Renal pelvis (tissue), 12 donors: ENCODE measurements at places on chromosomes 2 and 18.

DNA sequence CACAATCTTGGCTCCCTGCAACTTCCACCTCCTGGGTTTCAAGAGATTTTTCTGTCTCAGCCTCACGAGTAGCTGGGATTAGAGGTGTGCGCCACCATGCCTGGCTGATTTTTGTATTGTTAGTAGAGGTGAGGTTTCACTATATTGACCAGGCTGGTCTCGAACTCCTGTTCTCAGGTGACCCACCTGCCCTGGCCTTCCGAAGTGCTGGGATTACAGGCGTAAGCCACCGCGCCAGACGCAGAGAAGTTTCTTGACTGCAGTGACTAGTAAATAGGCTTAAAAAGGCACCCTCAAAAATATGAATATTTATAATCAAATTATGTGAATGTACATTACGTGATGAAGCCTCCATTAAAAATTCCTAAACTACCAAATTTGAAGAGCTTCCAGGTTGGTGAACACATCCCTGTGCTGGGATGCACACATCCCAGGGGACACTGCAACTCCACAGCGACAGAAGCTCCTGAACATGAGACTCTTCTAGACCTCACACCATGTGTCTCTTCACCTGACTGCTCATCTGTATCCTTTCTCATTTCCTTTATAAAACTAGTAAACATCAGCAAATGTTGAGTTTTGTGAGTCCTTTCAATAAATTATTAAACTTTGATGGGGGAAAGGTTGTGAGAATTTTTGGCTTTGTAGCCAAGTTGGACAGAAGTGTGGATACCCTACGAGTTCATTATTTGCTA, 203.3 kb upstream of the SPOPL start:
- DNase-seq: no peak

GRCh38 chr2:38178556-38179419, 102.8 kb upstream of the CYP1B1 start:
- no peak for DNase-seq

DNA sequence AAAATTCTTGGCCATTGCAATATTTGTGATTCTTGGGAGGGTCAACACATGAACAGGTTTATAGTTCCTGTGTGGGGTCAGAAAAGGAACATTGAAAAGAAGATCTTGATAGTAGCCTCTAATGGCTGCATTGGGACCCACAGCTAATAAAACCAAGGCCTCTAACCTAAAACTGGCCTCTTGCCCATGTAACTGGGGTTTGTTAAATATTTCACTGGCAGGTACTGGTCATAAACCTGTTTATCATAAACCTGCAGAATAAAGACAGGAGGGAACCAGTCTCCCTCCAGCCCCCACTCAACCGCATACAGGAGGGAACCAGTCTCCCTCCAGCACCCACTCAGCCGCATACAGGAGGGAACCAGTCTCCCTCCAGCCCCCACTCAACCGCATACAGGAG, 125.3 kb downstream of the PXDN start:
- DNase-seq: no peak

DNA sequence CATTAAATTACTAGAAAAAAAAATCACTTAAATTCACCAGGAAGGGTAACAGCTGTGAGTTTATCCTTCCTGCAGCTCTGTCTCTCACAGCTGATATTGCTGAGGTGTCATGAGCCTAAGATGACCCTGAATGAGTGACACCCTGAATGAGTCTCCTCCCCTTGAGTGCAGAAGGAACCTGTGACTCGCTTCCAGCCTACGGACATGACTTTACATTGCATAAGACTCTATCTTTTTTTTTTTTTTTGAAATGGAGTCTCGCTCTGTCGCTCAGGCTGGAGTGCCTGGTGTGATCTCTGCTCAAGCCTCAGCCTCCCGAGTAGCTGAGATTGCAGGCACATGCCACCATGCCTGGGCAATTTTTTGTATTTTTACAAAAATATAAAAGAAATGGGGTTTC, 14.1 kb downstream of the MRO start:
- DNase-seq: no peak

DNA sequence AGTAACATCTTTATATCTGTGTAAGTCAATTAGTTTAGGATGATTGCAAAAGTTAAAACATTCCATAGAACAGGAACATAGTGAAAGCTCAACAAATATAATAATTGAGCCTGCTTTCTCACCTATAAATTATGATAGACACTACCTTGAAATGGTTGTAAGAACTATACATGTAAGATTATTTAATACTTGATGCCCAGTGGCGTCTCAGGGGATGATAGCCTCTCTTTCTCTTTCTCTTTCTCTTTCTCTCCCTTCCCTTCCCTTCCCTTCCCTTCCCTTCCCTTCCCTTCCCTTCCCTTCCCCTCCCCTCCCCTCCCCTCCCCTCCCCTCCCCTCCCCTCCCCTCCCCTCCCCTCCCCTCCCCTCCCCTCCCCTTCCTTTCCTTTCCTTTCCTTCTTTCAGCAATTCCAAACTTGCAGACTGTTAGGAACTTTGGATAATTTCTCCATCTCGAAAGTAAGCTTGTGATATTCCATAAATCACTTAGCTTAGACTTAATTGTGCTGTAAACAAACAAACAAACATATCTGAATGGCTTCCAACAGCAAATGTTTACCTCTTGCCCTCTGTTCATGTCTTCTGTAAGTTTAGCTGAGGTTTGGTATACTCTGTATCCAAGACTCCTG, 1102.7 kb downstream of the TSN start:
- no peak for DNase-seq

DNA sequence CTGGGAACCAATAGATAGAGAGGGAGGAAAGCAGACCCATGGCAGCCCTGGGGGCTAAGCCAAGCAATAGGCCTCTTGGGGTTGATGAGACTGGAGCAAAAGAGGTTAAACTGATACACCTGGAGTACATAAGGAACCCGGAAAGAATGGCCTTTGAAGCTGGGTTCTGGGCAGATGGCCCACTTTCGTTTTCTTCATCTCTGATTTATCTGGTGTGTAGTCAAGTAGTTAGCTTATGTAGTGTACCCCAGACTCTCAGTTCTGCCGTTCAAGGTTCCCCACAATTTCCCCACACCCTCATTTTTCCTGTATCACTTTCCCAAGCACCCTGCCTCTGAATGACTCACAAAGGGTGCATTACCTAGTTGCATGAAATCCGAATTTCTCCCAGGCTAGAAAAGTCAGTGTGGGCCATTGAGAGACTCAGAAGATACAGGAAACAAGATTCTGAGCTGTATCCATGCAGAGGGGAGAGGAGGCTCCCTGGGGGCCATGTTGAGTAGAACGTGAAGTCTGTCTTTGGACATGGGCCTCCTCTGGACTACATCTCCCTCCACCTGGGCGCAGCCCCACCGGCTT, 235.0 kb downstream of the LOXHD1 start:
- no peak for DNase-seq

GRCh38 chr2:223725986-223726970, 111.1 kb downstream of the AP1S3 start:
- DNase-seq: no peak

DNA sequence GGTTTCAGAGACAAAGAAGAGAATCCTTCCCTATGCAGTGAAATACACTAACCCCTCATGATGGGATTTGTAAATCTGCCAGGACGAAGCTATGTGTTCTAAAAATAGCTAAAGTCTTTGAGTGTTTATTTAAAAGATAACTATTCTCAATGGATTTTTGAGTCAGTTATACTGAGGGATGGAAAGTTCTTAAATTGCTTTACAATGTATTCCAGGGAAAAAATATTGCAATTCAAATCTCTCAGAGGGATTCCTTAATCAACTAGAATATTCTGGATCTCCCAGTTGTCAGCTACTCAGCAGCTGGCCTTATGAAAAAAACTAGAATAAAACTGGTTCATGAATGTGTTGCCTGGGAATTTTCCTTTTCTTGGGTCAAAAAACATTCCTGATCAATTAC, 312.4 kb downstream of the PLCL1 start:
- peak; percentile 17 for DNase-seq

- DNase-seq: no peak
These were observed 134.3 kb upstream of the CTDP1 start for GRCh38 chr18:79545255-79545654.

- DNase-seq: no peak
These were observed 36.4 kb downstream of the CDC42EP3 start for GRCh38 chr2:37634914-37635503.

DNA sequence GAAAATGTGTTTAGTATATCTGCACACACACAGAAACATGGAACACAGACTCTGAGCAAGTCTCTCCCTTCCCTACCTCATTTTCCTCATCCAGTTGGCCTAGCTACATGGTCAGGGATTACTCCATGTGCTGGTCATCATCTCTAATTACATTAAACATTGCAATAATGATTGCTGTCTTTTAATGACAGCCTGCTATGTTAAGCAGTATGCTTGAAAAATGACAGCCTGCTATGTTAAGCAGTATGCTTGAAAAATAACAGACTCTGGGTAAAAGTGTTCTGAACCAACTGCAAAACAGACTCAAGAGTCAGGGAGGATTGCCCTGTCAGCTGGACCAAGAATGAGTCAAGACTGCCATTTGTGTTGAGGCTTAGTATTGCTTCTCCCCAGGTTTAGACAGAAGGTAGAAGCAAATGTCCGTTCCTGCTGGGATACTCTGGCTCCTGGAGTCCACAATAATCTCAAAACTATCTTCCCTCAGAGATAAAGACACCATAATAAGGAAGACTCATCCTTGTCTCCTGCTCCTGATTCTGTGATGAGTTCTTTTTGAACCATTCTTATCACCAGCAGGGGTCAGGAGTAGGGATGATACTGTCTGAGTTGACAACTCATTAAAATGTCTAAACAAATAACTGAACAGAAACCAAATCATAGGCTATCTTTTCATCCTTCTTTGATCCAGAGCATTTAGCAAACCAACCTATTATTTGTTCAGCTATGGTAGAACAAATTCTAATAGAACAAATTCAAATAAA, 57.7 kb downstream of the CCDC93 start:
- peak; percentile 30 for DNase-seq

DNA sequence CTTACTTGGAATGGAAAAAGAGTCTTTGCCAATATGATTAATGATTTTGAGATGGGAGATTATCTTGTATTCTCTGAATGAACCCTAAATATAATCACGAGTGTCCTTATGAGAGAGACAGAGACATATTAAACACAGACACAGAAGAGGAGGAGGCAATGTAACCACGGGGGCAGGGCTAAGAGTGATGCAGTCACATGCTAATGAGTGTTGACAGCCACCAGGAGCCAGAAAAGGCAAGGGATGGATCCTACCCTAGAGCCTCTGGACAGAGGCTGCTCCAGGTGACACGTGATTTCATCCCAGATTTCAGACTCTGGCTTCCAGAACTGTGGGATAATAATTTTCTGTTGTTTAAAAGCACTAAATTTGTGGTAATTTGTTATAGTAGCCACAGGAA, 679.6 kb downstream of the MBD2 start:
- no peak for DNase-seq

DNA sequence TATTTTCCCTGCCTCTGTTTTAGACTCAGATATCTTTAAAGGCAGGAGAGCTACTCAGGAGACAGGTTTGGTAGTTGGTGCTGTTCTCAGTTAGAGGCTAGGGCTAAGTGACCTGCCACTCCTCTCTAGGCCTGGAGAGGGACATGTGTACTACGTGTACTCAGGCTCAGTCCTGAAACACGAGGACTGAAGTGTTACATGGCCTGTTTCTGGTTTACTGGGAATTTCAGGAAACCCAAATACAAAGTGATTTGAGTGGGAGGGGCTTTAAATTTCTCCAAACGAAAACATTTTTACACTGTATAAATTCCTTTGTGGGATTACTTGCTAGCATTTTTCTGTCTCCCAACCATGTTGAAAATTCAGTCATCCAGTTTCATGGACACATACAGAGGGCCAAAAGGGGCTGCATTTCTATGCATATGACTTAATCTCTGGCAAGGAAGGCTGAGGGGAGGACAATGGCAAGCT, 343.3 kb downstream of the CYP26B1 start:
- no peak for DNase-seq

- peak; percentile 52 for DNase-seq
These were observed 81.8 kb downstream of the HDAC4 start for GRCh38 chr2:239318790-239319661.

GRCh38 chr18:13868501-13869271, 44.7 kb downstream of the MC5R start:
- no peak for DNase-seq

GRCh38 chr2:54364409-54364808, 91.7 kb upstream of the SPTBN1 start:
- DNase-seq: no peak

DNA sequence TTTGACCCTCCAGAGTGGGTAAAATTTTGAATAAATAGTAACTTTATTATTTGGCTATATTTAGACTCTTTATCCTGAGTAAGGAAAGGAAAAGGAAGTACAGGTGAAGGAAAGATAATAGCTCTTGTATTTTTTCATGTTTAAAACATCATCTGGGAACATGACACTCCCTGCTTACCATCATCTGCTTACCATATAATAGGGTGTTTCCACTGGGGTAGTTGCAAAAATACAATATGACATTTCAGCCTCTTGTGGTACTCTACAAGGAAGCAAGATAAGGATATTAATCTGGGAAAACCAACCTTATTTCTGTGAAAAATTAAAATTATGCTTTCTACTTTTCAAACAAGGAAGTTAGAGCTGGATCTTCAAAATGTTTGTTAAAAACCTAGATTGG, 9.9 kb downstream of the RELCH start:
- DNase-seq: no peak

GRCh38 chr18:23812546-23813440, 123.5 kb downstream of the LAMA3 start:
- peak; percentile 19 for DNase-seq

- no peak for DNase-seq
These were observed 19.1 kb downstream of the CAPG start for GRCh38 chr2:85390941-85391669.

- DNase-seq: no peak
These were observed 65.4 kb downstream of the RIF1 start for GRCh38 chr2:151475071-151475470.

DNA sequence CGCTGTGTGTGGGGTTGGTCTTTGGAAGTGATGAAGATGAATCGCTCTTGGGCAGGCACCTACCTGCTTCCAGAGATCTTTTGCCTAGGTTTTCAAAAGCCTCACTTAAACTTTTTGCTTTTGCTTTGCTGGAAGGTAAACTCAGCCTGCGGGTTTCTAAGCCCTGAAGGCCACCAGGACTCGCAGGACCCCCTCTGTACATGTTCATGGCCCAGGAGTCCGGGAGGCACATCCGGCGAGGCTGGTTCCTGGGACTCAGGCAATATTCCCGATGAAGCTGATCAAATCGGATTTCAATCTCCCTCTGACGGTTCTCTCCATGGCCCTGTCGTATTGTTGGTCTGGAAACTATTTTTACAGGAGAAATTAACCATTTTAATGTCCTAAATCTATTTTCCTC, 13.2 kb downstream of the HJURP start:
- no peak for DNase-seq

DNA sequence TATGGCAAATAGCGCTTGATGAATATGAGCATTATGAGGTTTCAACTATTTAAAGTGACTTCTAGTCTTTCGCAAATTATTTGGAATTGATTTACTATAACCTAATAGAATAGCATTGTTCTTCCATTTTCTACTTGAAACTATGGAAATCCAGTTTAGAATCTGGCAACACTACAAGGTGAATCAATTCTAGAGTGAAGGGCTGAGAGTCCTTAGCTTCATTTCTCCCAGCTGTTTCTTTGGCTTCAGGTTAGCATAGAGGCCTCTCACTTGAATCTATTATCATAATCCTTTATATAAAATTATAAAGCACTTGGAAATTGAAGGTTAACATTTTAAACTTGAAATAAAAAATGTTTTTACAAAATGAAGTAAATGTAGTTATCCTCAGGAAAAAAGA, 318.8 kb downstream of the CCDC85A start:
- no peak for DNase-seq
